ENCODE measurements at places on chromosomes 16 and 17.

GRCh38 chr17:1146561-1147265 is 33.1 kb downstream of the ABR start:
- DNase-seq = no peak

GRCh38 chr16:20415541-20415940 is 6.2 kb downstream of the ACSM5 start:
- DNase-seq = no peak

DNA sequence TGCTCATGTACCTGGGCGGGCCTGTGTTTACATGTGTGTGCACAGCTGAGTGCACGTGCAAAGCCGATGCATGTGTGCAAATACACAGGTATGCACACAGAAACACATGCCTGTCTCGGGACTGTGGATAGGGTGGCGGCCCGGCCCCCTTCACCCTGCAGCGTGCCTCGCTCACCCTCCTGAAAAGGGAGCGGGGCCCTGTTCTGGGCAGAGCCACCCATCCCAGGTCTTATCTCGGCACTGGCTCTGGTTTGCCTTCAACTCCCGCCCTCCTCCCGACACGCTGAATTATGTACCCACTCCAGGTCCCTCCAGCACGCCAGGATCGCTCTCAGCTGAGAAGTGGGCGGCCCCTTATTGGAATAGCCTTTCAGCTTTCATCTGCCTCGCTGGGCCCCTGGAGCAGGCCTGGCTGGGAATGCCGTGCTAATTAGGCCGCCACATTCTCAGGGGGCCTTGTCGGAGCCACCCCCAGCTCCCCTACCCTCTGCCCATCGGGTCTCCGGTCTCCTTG is 77.8 kb downstream of the RTN4RL1 start:
- no peak for DNase-seq

DNA sequence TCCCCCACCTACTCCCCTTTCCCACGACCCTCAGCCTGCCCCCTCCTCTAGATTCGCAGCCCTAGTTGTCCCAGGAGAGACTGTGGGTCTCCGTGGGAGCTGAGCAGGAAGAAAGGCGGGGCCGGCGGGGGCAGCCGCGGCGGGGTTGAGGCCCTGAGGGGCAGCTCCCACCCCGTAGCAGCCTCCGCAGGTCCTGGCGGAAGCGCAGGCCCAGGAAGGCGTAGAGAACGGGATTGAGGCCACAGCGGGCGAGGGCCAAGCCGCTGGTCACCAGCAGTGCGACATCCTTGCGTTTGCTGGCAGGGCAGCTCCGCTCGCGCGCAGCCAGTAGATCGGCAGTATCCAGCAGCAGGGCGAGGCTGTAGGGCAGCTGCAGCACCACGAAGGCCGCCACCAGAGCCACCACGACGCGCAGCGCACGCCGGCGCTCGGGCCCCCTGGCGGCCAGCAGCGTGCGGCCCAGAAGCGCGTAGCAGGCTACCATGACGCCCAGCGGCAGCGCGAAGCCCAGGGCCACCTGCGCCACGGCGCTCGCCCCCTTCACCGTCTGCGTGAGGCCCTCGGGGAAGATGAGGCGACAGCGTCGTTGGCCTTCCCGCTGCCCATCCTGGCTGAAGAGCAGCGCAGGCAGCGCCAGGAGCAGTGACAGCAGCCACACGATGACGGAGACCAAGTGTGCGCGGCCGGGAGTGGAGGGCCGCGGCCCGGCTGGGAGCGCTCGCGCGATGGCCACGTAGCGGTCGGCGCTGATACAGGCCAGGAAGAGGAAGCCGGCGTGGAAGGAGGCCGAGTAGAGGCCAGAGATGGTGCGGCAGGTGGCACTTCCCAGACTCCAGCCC is 1.9 kb downstream of the CCR10 start:
- DNase-seq = peak; percentile 83

DNA sequence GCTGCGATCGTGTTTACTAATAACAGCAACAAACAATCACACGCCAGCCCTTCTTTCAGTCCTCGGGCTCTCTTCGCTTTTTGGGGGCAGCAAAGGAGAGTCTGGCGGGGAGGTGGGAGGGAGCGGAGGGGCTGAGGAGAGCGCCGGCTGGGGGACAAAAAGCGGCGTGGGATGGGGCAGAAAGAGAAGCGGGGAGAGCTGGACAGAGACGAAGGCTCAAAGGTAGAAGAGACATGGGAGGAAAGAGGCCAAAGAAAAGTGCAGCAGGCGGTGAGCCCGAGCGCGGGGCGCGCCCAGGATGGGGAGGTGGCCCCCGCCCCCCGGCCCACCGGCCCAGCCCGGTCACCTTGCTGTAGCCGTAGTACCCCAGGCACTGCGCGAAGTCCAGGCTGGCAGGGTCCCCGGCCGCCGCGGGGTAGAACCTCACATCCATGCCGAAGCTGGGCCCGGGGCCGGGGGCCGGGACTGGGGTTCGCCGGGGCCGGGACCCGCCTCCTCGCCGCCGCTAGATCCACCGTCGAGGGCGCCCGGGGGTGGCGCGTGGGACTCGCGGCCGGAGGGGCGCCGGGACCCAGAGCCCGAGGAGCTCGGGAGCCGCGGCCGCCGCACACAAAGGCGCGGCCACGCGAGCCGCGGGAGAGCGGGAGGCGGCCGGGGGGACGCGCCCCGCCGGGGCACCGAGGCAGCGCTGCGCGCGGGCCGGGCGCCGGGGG is 496 bp downstream of the TOX3 start:
- DNase-seq = no peak

DNA sequence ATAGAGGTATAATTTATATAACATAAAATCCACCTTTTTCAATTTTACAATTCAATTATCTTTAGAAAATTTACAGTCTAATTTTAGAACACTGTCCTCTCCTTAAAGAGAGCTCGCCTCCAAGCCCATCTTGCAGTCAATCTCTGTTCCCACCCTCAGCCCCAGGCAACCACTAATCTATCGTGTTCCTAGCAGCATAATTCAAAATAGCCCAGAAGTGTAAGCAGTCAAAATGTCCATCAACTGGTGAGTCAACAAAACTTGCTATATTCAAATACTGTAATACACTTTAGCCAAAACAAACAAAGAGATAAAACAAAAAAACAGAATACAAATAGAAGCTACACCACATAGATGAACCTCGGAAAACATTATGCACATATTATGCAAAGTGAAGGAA is 1006.8 kb upstream of the EEF2KMT start:
- no peak for DNase-seq

DNA sequence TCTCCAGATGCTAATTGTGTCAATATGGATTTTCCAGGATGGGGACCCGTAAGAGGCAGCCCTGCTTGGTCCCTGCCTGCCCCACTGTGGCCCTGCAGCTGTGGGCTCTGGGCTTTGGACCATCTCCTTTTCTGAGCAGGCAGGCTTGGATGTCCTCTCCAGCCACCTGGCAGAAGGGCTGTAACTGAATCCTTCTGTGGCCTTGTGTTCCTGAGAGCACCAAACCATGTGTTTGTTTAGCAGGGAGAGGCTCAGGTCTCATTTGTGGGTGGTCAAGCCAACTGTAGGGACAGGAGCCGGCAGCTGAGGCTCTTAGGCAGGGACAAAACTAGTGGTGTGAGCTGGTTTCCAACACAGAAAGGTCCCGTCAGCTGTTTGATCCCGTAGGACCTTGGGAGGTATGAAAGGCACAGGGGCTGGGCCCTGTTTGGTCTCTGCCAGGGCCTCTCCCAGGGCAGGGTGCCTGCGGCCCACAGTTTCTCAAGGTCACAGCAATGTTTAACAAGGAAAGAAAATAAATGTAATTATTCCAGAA is 18.5 kb downstream of the SEC14L5 start:
- DNase-seq = peak; percentile 26

- no peak for DNase-seq
Measured at GRCh38 chr17:22277595-22277994, 585.3 kb downstream of the KCNJ18 start.

GRCh38 chr17:45222996-45223538 is 1.4 kb downstream of the FMNL1 start:
- no peak for DNase-seq

DNA sequence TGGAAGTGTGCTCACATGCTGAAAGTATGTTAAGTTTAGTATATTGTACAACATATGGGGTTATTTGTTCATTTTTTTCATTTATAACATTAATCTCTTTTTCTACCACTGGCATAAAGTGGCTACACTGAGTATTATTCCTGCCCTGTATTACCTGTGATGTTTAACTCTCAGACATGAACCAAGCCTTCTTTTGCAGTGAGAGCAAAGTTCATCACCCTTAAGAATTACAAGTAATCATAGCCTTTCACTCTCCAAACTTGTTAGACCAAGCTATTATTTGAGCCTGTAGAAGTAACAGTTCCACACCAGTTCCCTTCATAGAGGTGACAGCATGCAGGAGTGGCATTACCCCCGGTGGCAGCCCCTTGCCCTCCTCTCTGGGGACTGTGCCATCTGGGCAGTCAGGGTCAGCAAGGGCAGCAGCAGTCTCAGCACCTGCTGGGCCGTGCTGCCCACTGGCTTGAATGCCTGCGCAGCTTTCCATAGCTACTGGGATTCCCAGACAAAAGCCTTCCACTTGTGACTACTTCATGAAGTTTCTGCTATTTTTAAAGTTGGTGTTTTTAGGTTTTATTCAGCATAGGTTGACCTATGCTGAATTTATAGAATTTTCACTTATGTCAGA is 71.3 kb downstream of the TMC6 start:
- no peak for DNase-seq

GRCh38 chr16:48405907-48406306 is 20.7 kb upstream of the SIAH1 start:
- no peak for DNase-seq

DNA sequence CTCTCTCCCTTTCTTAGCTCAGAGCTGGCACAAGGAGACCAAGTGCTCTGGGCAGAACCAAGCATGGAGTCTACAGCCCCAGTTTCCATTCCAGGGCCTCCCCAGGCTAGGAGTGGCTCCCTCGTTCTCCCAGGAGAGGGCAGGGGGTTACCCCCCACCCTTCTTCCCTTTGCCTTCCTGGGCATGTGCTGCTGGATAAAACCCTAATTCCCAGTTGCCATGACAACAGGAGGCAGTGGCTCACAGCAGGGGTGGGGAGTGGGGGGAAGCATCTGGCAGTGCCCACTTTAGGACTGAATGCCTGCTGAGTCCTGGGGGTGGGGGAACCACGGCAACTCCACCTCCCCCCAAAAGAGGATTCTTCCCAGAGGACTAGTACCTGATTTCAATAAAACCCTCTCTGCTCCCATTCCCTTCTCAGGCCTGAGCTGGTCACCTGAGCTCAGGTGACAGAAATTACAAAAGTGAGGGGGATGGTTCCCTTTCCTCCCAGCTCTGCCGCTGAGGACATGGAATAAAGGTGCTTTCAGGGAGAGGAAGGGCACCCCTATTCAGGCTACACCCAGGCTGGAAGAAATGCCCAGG is 1.8 kb downstream of the MPP2 start:
- no peak for DNase-seq

GRCh38 chr16:1731603-1732002 is 25.6 kb downstream of the MAPK8IP3 start:
- no peak for DNase-seq

DNA sequence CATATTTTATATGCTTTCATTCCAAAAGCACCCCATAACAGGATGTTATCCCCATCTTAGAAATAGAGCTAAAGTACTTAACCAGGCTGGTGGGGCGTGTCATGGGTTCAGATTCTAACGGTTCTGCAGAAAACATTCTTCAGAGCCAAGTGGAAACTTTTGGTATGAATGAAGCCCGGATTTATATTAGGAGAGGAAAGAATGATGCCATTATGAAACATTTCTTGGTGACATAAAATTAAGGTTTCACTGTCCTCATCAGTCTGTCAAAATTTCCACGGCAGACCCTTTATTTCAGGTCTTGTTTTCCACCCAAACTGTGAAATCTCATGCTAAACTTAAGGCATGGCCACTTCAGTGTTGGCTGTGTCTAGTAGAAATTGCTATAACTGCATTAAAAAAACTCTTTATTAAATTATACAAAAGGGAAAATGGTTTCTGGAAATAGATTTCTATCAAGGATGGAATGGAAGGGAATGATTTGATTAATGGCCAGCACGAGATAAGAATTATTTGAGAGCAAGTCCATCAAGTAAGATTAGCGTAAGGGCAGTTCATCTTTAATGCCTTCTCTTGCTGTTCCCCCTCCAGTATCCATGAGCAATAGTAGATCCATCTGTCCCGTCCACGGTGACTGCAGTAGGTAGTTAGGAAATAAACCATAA is 11.7 kb downstream of the PRKCA start:
- no peak for DNase-seq

DNA sequence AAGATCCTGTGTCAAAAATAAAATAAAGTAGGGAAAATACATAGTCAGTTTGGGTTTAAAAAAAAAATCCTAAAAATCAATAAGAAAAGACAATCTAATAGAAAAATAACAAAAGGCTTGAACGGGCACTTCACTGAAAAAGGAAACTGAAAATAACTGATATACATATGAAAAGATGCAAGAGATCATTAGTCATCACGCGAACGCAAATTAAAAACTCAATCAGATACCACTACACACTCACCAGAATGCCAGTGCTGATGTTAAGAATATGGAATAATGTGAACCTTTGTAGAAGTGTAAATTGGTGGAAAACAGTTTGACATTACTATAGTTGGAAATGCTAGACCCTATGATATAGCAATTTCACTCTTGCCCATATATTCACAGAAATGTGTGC is 14.6 kb downstream of the GNGT2 start:
- DNase-seq = no peak

GRCh38 chr16:28309811-28310311 is 17.5 kb downstream of the SBK1 start:
- DNase-seq = no peak

DNA sequence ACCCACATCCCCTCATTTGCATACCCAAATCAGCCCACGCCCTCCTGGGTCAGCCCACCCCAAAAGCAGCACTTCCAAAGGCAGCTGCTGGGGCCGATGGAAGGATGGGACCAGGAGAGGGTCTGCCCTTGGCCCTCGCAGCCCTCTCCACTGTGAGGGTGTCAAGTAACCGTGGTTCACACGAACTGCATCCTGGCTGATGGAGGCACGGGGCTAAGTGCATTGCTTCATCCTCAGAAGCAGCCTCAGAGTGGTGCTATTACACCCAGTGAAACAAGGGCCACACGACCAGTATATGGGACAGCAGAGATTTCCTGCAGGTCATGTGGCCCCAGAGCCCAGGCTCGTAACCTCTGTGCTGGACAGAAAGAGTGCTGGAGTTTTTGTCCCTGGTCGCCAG is 13.2 kb upstream of the ATP2A3 start:
- DNase-seq = no peak

DNA sequence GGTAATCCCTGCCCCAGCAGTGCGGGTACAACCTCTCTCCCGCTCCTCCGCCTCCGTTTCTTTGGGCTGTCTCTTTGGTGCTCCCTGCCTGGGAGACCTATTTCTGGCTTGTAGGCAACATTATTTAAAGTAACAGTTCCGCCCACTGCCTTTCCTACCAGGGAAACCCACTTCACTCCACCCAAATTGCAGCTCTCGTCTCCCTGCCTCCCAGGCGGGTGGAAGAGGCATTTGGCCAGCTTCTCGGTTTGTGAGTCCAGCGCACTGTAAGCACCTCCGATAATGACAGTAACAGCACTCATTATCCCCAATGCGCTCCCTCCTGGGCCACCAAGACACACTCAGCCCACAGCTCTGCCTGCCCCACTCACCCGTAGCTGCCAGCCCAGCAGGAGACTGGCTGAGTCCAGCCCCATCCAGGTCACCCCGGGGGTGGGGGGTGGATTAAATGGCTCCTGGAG is 165.1 kb upstream of the CDC42EP4 start:
- no peak for DNase-seq

- no peak for DNase-seq
Measured at GRCh38 chr17:76398523-76399174, 14.2 kb downstream of the SPHK1 start.

Data from NCI-H510A (cell line).